Diencephalon (tissue), 1 donor: ENCODE measurements at places on chromosomes 2 and 18. TPM values are rescaled to one million over a fixed set of nuclear protein-coding genes. Genes with fewer than 3 reads are reported as not detected.

The UPP2 gene
- total RNA-seq = 0.69 TPM

The BCL11A gene
- 71.5 TPM for total RNA-seq

The CDH20 gene
- total RNA-seq = 20.8 TPM

The EVX2 gene
- not detected for total RNA-seq

The CTAGE1 gene
- total RNA-seq = not detected

The CIDEA gene
- total RNA-seq = not detected

The SEMA4C gene
- total RNA-seq = 33.9 TPM

The COL4A4 gene
- 2.1 TPM for total RNA-seq

The SANBR gene
- 87.2 TPM for total RNA-seq

The IL36RN gene
- total RNA-seq = not detected

The FOXD4L1 gene
- total RNA-seq = 0.69 TPM

The DSG1 gene
- total RNA-seq = 0.23 TPM

The MTIF2 gene
- total RNA-seq = 27.9 TPM

The HOXD9 gene
- not detected for total RNA-seq

The FASTKD2 gene
- total RNA-seq = 53.7 TPM

The FAM237A gene
- 0.46 TPM for total RNA-seq

The STPG4 gene
- not detected for total RNA-seq

The PSMA8 gene
- total RNA-seq = 0.46 TPM

The POTEC gene
- total RNA-seq = 0.46 TPM

The KCNK3 gene
- 10.1 TPM for total RNA-seq

The TMEM150A gene
- total RNA-seq = 2.5 TPM

The DNAH6 gene
- 16.1 TPM for total RNA-seq

The DUSP28 gene
- 9.5 TPM for total RNA-seq

The GNLY gene
- total RNA-seq = not detected

The MARCHF4 gene
- total RNA-seq = 13.6 TPM

The MAPK4 gene
- total RNA-seq = 33.2 TPM

The OR6B2 gene
- not detected for total RNA-seq

The MTCL1 gene
- total RNA-seq = 18.5 TPM

The LYG2 gene
- not detected for total RNA-seq

The DCAF17 gene
- 74.0 TPM for total RNA-seq

The SNTG2 gene
- 4.2 TPM for total RNA-seq

The GCA gene
- 28.1 TPM for total RNA-seq

The SCG2 gene
- total RNA-seq = 179 TPM

The ABCG5 gene
- 0.23 TPM for total RNA-seq

The ANTXR1 gene
- 24.7 TPM for total RNA-seq

The MC2R gene
- total RNA-seq = not detected

The SAG gene
- 1.4 TPM for total RNA-seq

The ACMSD gene
- not detected for total RNA-seq

The DSG2 gene
- total RNA-seq = 6.2 TPM

The CFAP210 gene
- total RNA-seq = 6.0 TPM

The OTOS gene
- not detected for total RNA-seq

The SELENOI gene
- 70.8 TPM for total RNA-seq

The MFSD2B gene
- total RNA-seq = 0.92 TPM

The DNAJC5G gene
- total RNA-seq = 0.23 TPM

The MEIS1 gene
- total RNA-seq = 54.2 TPM

The ARHGAP15 gene
- total RNA-seq = 3.2 TPM

The CHRND gene
- 0.23 TPM for total RNA-seq

The SERPINB10 gene
- 0.46 TPM for total RNA-seq

The ANAPC1 gene
- 58.6 TPM for total RNA-seq

The NLRC4 gene
- total RNA-seq = 1.4 TPM

The METTL8 gene
- total RNA-seq = 23.5 TPM

The NAT8 gene
- total RNA-seq = not detected

The DSC3 gene
- total RNA-seq = 0.23 TPM
